NCI-H526 treated with DMSO at 0.1 percent for 48 hours (cell line): ENCODE measurements at places on chromosomes 4 and X.

- DNase-seq = no peak
These were observed 691 bp upstream of the IGFBP7 start for GRCh38 chr4:57110640-57111511.

DNA sequence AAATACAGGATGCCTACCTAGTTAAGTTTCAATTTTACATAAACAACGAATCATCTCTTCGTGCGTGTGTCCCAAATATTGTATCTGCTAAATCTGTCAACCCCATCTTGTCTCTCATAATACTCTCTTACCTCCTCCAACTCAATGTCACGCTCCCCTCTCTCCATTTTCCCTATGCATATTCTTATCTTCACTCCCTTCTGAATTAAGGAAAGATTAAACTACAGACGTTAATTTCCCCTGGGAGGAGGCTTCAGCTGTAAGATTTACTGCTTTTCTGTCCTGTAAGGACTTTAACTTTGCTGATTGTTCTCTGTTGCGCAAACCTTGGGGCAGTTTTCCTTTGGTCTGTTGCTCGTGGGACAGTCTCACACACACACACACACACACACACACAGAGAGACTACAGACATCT lies 455 bp upstream of the ABCB7 start:
- no peak for DNase-seq

DNA sequence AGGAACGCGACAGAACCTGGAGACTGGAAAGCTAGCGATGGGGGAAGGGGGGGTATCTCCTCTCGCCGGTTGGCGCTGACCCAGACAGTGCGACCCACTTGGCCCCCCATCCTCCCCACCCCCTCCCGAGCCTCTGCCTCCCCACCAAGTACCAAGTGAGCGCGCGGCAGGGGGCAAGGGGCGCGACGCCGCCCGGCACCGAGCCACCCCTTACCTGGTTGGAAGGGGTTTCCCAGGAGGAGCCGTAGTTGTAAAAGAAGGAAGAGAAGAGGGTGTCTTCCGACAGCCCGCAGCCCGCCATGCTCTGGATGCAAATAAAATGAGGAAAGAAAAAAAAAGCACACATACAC lies 112.2 kb downstream of the DHX15 start:
- DNase-seq = no peak

DNA sequence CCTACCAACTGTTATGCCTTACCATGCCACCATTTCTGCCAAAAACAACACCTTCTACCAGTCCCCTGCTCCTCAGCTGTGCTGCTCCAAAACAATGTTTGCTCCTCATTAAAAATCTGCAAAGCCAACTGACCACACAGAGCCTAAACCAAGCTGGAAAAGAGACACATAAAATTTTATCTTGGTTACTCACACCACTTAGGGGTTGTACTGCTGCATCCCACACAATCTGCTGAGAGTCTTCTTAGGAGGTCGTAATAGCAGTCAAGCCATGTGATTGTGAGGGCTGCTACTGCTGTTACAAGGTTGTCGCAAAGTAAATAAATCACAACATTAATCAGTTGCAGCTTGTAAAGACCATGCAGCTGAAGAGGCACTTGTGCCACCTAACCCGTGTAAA lies 607.4 kb upstream of the FAM241A start:
- DNase-seq = no peak

- no peak for DNase-seq
These were observed 39.3 kb downstream of the EVC start for GRCh38 chr4:5750052-5750945.

GRCh38 chr4:43843501-43843900 lies 605.1 kb downstream of the KCTD8 start:
- no peak for DNase-seq

DNA sequence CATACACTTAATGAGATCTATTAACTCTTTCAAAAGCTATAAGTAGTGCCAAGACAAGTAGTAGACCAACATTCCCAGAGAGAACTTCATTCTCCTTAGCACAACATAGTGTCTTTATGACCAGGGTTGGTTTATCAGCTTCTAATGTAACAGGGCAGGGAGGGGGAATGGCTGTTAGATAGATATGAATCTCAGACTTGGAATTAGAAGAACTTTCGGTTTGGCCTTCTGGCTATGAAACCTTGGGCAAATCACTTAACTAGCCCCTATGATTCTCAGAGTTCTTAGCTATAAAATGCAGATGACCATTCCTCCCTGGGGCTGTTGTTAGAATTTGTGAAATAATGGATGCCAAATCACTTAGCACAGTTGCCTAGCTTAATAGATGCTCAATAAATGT lies 132.2 kb downstream of the SLC10A7 start:
- no peak for DNase-seq

- DNase-seq = no peak
These were observed 384.6 kb downstream of the DTHD1 start for GRCh38 chr4:36665985-36666527.

- no peak for DNase-seq
These were observed 34.0 kb downstream of the HS6ST2 start for GRCh38 chrX:132924426-132924825.

- DNase-seq = no peak
These were observed 23.7 kb downstream of the BMP2K start for GRCh38 chr4:78799551-78800495.

DNA sequence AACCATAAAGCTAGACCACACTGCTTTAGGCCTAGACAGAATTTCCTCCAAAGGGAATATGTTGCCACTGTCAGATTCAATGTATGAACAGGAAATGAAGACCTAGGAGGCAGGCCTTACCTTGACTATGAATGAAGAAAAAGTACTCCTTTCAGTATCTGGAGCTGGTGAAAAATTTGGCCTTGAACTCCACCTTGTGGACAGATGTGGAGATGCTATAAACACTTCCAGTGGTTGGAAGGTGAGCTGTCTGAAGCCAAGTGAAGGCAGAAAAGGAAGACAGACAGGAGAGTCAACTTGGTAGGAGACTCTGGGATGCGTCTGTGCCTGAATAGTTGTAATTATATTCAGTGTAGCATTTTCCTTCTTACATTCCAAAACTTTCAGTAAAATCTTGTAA lies 17.2 kb downstream of the SPIN3 start:
- DNase-seq = peak; percentile 11

DNA sequence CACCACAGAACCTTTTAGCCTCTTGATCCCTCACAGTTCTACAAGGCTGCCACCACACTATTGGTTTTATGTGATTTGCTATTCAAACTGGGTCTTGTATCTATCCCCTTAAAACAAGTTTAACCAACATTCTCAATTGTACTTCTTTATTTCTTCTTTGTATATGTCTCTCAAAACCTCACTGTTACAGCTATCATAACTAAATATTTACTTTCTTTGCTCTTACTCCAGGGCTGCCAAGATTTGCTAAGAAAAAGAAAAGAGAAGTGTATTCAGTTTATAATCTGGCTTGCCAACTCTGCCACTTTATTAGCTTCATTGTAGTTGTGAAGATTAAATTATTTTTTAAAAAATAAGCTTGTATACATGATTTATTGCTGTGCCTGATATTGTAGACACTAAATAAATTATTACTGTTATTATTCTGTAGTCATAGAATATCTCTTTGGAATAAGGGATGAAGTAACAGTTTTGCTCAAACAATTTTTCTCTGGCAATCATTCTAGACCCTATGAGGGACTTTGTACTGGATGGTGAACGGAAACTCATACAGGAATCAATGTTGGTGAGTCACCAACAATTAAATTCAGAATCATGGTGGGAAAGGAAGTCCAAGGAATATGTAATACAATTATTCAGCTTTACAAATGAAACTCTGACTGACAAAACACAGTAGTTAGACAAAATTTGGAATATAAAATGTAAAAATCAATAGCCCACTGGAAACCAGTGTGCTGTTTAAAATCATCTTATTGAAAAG lies 127.1 kb upstream of the DCAF8L1 start:
- DNase-seq = no peak

GRCh38 chr4:186831574-186831973 lies 107.9 kb upstream of the FAT1 start:
- no peak for DNase-seq

DNA sequence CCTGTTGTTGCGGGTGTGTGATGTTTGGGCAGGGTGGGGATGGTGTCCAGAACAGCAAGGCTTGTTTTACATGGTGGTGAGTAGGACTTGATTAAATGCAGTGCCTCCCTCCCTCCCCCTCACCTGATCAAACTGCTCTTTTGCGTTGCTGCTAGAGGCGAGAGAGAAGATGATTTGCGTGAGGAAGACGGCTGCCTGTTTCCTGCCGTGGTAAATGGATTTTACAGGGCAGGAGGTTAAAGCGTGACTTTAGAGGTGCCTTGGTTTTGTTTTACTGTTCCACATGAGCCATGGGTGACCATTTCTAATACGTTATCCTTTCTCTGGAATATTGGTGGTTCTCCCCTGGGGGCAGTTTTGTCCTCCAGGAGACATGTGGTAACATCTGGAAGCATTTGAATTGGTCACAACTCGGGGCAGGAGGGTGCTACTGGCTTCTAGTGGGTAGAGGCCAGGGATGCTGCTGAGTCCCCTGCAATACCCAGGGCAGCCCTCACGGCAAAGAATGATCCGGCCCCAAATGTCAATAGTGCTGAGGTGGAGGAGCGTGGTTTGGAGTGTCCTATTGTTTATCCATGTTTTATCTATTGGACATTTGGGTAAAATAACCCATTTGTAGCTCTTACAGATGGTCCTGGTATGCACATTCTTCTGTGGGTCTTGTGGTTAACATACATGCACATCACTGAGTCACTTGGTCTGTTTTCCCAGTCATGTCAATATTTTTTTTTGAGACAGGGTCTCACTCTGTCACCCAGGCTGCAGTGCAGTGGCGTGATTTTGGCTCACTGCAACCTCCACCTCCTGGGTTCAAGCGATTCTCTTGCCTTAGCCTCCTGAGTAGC lies 73.7 kb downstream of the SHROOM2 start:
- DNase-seq = peak; percentile 41

DNA sequence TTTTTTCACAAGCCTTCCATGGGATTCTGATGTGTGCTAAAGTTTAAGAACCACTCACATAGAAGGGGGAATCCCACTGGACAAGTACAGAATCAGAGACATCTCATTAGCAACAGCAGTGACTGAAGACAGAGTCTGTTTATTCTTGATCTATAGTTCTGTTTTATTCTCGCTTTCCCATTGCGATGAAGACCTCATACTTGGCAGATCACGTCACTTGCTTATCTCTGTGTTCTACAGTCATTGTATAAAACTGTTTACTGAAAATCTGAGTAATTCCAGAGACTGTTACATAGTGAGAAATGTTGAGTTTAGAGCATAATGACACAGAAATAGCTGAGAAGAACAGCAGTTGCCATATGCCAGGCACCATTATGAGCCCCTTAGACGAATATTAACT lies 185.5 kb downstream of the PTTG2 start:
- DNase-seq = no peak

- no peak for DNase-seq
These were observed 71.7 kb downstream of the DDX60L start for GRCh38 chr4:168408620-168409019.

- DNase-seq = no peak
These were observed 160.8 kb downstream of the SOWAHB start for GRCh38 chr4:76737180-76737579.

DNA sequence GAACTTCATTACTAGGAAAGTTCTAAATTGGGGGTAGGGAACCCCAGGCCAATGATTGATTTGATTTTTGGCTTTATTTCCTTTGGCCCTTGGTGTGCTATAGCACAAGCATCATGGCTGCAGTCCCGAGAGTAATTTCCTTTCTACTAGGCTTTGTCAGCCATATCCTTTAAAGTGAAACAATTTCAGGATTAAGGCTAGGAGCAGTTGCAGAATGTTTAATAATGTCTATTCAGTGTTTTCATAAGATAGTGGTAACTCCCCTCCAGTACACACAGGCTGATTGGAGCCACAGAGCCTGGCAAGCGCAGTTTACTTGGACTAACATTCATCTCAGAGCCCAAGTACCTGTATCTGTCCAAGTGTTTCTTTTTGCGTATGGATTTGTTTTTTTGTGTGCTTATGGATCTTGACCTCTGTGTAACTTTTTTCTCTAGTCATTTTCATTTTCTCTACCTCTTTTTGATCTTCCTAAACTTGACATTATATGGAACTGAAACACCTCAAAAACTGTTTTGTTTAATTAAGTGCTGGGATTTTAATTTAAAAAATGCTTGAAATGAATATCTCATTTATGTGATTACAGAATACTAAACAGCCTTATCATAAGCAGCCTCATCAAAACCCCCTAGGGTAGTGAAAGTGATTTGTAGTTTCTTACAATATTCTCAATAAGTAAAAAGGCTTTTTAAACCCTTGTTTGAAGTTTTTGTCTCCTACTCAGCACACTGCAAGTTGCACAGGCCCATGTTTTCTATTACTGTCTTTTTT lies 7.5 kb downstream of the STIM2 start:
- DNase-seq = no peak

- no peak for DNase-seq
These were observed 97.3 kb downstream of the PSAPL1 start for GRCh38 chr4:7337196-7338058.

- no peak for DNase-seq
These were observed 11.4 kb downstream of the RLIM start for GRCh38 chrX:74603040-74603439.

DNA sequence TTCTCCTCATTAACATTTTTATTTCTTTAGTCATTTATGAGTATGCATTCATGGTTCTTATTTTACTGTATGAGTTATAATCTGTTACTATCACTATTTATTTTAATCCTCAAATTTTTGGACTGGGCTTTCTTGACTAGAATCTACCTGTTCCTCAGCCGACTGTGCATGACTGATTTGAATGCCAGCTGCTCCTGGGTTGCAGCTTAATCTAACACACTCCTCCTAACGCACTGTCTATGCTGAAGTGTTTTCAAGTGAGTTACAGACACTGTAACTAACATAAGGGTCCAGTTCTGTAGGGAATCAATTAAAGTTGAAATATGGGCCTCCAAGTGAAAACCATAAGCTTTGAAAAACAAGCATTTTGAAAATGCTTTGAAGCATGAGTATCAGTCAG lies 137.4 kb upstream of the ARSJ start:
- peak; percentile 29 for DNase-seq

- no peak for DNase-seq
These were observed 1496.3 kb downstream of the PCDH7 start for GRCh38 chr4:32216502-32216901.

GRCh38 chr4:155616117-155616516 lies 50.5 kb upstream of the GUCY1A1 start:
- DNase-seq = no peak

DNA sequence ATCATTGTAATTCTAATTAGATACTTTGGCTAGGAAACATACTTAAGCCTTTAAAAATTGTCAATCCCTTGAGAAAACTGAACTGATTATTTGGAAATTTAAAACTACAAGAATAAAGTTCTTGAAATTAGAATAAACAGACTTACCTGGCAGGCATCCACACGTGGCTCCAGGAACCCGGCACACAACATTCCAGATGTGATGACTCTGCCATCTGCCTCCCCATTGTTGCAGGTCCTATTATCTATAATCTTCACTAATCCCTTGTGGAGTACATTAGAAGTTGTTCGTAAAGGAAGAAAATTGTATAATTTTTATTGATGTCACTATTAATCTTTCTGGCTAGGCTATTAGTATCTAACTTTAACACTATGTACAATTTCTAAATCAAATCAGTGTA lies 16.2 kb upstream of the GNRHR start:
- no peak for DNase-seq

DNA sequence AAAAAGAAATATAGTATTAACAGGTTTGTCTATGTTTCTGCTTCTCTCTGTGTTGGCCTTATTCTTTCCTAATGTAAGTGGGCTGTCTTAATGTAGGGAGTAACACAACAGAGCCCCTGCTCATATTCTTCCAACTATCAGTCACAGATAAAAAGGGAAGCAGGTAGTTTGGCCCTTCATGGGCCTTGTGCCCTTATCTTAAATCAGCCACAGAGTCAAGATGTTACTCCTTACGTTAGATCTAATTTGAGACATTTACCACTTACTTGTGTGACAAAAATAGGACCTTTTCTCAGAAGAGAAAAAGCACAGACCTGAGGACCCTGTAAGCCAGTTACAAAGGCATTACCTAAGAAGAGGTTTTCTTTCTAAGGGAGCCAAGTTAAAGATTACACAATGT lies 589.0 kb downstream of the GRXCR1 start:
- no peak for DNase-seq
